ENCODE measurements at places on chromosomes 5 and 9.

DNA sequence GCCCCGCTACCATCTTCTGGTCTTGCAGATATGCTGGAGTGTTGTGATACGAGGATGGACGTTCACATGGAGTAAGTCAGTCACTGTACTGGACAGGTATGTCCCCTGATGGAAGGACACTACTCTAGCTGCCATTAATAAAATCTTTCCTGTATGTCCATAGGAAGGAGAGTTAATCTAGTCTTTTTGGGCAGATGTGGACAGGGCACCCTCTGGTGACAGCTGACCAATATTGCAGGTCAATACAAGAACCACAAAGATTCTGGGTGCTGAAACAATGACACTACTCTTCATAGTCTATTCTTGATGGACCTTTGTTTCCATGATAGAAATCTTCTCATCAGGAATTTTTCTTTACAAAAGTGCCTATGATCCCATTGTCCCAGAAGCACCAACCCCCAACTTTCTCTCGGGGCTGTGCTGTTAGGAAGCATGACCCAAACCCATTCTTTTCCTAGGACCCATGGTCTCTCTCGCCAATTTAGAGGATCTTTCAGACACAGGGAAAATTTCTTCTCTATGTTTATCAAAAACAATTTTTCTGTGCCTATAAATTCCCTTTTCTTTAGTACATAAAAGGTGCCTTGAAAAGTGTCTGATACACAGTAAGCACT is 376.9 kb downstream of the DTWD2 start:
- peak; percentile 76 for DNase-seq

GRCh38 chr5:133347039-133347438 is 265.3 kb downstream of the FSTL4 start:
- DNase-seq, result peak; percentile 54

- DNase-seq, result no peak
Measured at GRCh38 chr9:136761545-136761981, 2.8 kb downstream of the LCN15 start.

DNA sequence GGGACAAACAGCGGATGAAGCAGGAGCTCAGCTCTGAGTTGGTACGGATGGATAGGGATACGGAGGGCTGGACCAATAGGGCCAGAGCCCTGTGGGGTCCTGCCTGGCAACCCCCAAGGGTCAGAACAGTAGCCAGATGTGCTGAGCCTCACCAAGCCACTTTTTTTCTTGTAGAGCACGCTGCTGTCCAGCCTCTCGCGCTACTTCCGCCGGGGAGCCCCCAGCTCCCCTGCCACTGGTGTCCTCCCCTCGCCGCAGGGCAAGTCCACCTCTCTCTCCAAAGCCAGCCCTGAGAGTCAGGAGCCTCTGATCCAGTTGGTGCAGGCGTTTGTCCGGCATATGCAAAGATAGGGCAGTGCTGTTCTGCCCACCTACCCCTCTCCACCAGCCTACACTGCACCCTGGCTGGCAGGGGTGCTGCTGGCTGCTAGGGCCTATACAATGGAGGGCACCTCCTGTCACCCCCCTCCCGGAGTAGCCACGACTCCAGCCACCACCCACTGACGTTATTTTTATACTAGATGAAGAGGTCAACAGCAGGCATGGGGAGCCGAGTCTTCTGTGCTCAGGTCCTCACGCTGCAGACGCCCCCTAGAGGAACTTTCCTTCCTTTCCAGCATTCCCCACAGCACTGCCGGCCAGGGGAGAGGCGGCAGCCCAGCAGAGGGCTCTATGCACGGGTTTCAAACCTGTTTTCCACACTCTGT is 21.6 kb downstream of the SH3GLB2 start:
- DNase-seq, result peak; percentile 89

DNA sequence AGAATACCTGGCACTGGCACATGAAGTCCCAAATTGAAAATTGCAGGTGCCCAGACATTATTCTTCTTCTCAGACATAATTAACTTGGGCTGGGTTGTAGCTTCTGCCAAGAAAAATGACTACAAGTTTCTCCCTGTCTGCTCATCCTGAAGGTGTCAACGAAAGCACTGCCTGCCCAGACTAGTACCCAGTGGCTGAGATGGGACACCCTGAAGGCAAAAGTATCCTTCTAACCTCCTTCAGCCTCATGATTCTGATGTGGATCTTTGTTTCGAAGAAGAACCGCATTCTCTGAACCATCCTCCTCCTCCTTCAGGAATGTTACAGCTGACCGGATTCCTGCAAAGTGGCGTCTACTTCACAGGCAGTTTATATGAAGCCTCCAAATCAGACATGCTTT is 161.1 kb upstream of the FST start:
- no peak for DNase-seq

DNA sequence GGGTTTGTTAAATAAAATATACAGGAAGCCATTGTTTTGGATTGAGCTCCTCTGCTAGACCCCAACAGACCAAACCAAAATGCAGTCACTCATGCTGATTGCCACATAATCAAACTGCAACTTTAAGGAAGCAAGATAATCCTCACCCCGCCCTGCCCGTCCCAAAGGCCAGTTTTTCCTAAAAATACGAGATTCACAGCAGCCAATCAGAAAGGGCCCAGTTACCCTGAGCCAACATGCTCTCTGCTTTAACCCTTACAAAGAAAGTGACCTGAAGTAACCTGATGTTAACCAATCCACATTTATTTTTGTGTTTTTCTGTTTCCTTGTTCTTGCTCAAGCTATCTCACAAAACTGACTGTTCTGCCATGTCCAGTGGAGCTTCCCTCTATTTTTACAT is 21.5 kb upstream of the RNF20 start:
- DNase-seq, result no peak

GRCh38 chr9:124437086-124437485 is 13.2 kb upstream of the ADGRD2 start:
- no peak for DNase-seq

DNA sequence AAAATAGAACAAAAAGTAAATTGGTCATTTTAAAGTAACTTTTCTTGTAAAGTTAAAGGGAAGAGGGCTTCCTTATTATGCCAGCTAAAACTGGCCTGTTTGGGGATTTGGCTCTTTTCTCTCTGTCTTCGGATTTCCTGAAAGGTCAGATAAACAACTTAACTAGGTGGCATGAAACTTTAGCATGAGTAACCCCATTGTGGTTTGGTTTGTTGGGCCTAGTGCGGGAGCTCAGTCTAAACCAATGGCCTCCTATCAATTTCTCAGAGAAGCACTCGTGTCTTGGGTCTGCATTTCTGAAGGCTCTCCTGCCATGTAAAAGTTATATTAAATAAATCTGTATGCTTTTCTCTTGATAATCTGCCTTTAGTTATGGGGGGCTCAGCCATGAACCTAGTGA is 48.5 kb upstream of the ANKH start:
- DNase-seq, result no peak

GRCh38 chr5:36743891-36744772 is 132.4 kb upstream of the NIPBL start:
- peak; percentile 90 for DNase-seq

DNA sequence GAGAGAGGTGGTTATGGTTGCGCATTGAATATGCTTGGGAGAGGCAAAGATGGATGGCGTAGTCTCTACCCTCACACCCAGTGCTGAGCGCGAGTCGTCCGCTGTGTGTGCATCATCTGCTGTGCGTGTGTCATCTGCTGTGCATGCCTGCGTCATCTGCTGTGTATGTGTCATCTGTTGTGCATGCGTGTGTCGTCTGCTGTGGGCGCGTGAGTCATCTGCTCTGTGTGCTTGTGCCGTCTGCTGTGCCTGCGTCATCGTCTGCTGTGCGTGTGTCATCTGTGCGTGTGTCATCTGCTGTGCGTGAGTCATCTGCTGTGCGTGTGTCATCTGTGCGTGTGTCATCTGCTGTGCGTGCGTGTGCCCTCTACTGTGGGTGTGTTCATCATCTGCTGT is 68.0 kb upstream of the IRX4 start:
- no peak for DNase-seq

DNA sequence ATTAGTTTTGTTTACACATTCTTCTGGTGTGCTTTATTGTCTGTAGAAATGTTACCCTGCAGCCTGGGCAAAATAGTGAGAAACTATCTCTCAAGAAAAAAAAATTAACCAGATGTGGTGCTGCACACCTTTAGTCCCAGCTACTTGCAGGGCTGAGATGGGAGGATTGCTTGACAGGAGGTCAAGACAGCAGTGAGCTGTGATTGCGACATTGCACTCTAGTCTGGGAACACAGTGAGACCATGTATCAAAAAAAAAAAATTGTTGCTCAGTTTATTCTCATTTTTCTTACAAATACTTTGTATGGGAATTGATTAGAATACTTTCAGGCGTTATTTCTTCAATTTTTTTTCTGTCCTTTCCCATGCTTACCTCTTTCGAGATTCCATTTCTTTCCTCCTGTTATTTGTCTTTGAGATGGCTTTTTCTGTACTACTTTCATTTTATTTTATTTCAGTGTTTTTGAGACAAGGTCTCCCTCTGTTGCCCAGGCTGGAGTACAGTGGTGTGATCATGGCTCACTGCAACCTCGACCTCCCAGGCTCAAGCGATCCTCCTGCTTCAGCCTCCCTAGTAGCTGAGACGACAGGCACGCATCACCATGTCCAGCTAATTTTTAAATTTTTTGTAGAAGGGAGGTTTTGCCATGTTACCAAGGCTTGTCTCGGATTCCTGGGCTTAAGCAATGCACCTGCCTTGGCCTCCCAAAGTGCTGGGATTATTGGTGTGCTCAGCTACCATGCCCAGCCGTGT is 24.9 kb downstream of the TENT2 start:
- DNase-seq, result no peak

DNA sequence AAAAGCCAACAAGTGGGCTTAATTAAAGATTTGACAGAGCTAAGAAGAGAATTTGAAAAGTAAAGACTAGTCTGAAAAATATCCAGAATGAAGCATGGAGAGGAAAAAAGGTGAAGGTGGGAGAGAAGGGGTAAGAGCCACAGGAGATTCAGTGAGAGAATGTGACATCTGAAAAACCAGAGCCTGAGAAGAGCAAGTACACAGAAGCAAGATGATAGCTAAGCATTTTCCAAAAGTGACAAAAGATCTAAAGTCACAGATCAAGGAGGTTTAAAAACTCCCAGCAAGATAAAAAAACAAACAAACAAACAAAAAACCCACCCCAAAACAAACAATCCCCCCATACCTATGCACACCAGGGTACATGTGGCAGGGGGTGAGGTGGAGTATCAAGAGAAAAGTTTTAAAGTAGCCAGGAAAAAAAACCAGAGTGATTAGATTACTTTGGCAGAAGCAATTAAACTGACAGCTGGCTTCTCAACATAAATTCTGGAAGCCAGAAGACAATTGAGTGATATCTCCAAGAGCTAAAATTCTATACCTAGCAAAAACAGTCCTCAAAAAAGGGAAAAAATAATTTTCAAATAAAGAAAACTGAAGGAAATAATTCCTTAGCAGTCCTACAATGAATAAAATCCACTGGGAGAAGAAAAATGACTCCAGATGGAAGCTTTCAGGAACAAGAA is 111.4 kb downstream of the RAPGEF6 start:
- DNase-seq, result no peak

GRCh38 chr9:111148052-111149017 is 110.1 kb upstream of the LPAR1 start:
- no peak for DNase-seq

Measured in T47D (cell line).